Peyer's patch (tissue), 4 donors: ENCODE measurements at places on chromosomes 4 and X. TPM values are rescaled to one million over a fixed set of nuclear protein-coding genes. Genes with fewer than 3 reads are reported as not detected.

Gene CDX4
- total RNA-seq = not detected

Gene PABPC1L2B
- total RNA-seq = not detected

Gene MGARP
- total RNA-seq = not detected

Gene NXF2B
- total RNA-seq = not detected

DNA sequence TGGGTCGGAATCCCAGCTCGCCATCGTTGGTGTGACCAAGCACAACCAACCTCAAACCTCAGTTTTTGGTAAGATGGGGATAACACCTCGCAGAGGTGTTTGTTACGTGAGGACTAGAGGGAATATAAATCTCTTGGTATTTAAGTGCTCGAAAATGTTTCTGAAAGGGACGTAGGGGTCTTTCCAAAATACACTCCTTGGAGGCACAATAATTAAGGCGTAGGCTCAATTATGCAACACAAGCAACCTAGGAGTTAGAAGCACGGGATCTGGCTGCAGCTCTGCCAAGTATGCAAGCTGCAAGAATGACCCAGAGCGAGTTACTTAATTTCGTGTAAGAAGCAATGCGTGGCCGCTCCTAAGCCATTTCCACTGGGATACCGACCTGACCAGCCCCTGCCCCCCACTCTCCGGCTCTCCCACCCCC, 552 bp downstream of the ADH5 start:
- peak; percentile 44 for DNase-seq

DNA sequence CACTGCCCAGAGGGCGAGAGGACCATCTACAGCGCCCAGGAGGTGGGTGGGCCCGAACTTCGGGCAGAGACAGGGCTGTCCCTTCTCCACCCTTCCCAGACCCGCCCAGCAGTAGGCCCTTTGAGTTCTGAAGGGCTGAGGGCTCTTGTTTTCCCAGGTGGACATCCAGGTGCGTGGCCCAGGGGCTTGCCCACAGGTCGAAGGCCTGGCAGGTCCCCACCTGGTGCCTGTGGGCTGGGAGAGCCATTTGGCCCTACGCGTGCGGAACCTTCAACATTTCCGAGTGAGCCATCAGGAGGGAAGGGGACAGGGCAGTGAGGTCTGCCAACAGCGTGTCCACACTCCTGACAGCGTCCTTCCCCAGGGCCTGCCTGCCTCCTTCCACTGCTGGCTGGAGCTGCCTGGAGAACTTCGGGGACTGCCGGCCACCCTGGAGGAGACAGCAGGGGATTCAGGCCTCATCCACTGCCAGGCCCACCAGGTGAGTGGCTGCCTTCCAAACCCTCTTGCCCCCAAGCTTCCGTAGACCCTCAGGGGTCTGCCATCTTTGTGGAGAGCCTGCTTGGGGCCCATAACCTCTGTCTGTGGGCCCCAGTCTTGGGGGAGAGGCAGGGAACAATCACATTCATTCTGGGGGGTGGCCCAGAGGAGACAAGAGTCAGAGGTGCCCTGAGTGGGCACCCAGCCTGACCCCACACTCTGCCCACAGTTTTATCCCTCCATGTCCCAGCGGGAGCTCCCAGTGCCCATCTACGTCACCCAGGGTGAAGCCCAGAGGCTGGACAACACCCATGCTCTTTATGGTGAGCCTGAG, 6.8 kb downstream of the PLXNB3 start:
- DNase-seq = no peak

- DNase-seq = no peak
Observed at GRCh38 chr4:128590034-128590740, 219.3 kb upstream of the JADE1 start.

GRCh38 chr4:181870326-181870725, 372.9 kb upstream of the TENM3 start:
- no peak for DNase-seq

- no peak for DNase-seq
Observed at GRCh38 chrX:39725114-39725513, 372.6 kb downstream of the BCOR start.

DNA sequence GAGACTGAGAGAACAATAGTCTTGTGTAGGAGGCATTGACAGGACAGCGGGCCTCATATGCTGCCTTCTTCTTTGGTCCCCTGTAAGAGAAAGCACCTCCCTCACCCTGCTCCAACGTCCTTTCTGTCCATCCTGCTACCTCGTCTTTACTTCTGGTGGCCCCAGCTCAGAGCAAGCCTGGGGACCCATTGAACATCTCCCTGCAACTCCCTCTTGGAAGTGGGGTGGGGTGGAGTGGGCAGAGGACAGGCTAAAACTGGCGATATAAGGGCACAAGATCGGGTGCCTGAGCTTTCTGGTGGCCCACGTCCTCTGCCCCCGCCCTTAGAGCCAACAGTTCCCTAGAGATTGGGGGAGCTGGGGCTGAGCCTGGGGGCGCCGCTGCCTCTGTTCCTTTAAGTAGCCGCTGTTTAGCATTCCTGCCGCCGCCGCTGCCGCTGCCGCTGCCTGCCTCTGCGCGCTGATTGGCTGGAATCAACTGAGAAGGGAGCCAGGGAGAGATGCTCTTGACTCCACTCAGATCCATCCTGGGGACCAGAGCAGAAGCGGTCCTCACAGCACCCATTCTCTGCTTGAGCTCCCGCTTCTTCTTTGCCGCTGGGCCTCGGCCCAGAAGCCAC, at the start of gene DLG3:
Gene DLG3, plus strand, starts transcription at position 510 of the 620 bp plus-strand sequence. CDS start 367 bp downstream, outside the sequence.
- DNase-seq = no peak

GRCh38 chr4:183303301-183303700, 16.8 kb downstream of the CLDN22 start:
- no peak for DNase-seq

DNA sequence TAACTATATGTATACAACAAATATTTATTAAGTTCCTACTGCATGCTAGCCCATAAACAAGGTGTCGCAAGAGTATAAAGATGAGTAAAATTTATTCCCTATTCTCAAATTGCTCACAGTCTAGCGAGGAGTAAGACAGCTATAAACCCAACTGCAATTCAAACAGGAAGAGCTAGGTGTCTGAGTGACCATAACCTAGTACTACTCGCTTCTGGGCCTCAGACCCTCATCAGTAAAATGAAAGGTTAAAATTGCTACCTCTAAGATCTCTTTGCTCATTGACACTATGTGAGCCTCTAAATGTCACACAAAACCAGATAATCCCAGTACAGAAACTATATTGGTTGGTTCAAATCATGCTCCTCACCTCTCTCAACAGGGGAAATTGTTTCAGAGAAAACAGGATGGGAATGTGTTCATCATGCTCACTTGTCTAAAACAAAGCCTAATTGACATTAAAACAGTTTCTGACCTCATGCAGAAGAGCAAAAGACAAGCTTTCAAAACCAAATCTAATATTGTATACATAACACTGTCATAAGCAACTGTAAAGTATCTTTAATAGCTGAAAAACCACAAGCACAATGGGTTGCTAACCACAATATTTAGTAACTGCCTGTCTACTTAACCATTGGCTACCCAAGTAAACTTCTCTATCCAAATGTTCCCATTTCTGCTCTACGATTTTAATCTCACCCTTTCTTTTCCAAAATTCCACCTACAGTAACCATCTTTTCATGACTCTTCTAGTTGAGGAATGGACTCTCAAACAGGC, 264.6 kb upstream of the FMR1 start:
- DNase-seq = no peak

DNA sequence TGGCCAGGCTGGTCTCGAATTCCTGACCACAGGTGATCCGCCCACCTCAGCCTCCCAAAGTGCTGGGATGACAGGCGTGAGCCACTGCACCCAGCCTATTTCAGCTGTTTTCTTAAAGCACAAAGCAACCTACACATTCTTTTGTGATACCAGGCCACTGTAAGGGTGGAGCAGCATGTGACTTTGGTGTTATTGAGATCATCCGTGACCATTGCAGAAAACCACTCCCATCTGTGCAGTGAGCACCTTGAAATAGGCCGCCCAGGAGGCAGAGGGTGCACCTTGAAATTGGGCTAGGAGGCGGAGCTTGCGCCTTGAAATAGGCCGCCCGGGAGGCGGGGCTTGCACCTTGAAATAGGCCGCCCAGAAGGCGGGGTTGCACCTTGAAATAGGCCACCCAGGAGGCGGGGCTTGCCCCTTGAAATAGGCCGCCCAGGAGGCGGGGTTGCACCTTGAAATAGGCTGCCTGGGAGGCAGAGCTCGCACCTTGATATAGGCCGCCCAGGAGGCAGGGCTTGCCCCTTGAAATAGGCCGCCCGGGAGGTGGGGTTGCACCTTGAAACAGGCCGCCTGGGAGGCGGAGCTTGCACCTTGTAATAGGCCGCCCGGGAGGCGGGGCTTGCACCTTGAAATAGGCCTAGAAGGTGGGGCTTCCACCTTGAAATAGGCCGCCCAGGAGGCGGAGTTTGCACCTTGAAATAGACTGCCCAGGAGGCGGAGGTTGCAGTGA, 9.0 kb upstream of the SLC25A6 start:
- DNase-seq = peak; percentile 59

- no peak for DNase-seq
Observed at GRCh38 chrX:30620980-30621618, 32.1 kb upstream of the GK start.

GRCh38 chr4:105808750-105809041, 86.6 kb upstream of the NPNT start:
- no peak for DNase-seq

GRCh38 chr4:124209626-124210025, 502.9 kb downstream of the ANKRD50 start:
- no peak for DNase-seq

DNA sequence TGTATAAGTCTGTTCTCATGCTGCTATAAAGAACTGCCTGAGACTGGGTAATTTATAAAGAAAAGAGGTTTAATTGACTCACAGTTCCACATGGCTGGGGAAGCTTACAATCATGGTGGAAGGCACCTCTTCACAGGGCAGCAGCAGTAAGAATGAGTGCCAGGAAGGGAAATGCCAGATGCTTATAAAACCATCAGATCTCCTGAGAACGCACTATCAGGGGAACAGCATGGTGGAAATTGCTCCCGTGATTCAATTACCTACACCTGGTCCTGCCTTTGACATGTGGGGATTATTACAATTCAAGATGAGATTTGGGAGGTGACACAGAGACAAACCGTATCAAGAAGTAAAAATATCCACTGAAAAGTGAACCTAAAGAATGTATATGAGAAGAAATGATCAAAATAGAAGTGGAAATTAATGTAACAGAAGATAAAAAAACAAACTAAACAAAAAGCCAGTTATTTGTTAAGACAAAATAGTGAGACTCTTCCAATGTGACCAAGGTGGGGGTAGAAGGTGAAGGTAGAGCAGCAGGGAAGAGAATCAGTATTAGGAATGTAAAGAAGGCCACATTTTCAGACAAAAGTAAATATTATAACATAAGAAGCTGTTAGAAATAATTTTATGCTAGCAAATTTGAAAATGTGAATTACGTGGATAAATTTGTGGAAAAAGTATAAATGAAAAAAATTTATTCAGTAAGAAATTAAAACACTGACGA, 372.9 kb downstream of the NKX6-1 start:
- DNase-seq = no peak

DNA sequence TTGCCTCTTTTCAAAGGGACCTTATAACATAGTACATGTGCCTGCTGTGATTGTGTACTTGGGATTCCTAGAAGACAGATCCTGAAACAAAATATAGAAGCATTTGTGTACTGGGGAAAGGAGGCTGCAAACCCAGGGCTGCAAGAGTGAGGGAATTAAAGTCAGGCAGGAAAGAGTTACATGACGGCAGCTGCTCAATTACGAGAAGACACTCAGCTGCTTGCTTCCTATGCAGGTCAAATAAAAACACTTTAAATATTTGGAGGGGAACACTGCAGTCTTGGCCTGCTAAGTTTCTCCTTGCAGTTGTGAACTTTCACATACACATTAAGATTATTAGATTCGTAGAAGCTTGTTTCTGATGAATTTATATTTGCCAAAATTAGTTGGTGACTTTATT, 191.9 kb upstream of the CXCL13 start:
- no peak for DNase-seq

GRCh38 chr4:76782837-76783236, 115.1 kb downstream of the SOWAHB start:
- DNase-seq = no peak

- peak; percentile 60 for DNase-seq
Observed at GRCh38 chr4:89254847-89255246, 52.8 kb downstream of the GPRIN3 start.

DNA sequence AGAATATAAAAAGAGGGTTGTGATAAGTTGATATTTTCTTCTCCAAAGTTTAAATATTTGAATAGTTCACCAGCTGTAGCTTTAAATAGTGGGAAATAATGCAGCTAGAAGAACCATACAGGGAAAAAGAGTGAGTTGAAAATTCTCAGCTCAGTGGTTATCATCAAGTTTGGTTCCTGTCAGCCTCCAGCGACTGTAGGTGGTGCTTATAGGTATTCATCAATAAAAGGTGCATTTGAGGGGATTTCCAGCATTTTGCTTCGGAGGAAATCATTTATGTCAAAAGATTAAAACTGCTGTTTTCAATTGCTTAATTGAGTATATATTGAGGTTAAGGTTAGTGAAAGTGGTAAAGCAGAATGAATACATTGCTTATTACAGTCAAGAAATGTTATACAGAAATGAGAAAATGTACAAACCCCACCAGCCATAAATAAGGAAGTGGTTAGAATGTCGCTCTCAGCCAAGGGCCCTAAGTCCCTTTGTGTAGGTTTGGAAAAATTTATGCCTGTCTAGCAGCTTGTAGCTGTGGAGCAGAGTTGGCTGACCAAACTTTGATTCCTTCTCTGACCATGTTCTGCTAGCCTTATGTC, 532.9 kb upstream of the FTHL17 start:
- DNase-seq = no peak

DNA sequence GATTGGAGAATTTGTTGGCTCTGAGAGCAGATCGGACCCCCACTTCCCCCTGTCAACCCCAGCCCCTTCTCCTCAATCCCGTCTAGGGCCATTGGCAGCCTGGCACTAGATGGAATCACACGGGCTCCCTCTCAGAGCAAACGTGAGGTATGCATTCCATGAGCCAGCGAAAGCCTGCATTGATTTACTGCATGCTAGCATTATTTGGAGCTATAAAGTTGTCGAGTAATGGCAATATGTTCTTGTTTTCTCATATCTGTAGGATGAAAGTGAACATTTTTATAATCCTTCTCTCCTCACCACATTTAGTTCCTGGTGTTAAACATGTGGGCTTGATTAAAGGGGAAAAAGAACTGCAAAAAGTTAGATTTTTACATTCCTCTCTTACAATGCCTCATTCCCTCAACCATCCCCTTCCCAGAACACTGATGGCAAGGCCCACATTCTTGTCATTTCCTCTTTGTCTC, 159.2 kb downstream of the SPRY1 start:
- no peak for DNase-seq

GRCh38 chrX:129698150-129698549, 40.6 kb upstream of the XPNPEP2 start:
- no peak for DNase-seq

DNA sequence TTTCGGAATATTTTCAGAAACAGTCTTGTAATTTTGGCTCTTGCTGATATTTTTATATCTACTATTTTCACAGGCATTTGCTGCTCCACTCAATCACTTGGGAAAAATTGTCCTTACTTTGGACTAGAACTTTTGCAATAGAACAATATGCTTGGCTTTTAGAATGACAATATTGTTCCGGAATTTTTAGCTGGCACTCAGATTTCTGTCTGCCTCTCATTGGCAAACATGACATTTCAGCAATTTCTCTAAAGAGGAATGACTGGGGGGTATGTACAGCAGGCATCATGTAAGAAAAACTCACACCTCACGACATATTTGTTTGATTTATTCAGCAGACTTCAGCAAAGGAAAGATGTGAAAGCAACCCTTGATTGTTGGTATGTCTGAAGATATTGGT, 243.6 kb upstream of the GPRIN3 start:
- no peak for DNase-seq
